Activated naive CD8-positive, alpha-beta T cell treated with anti-CD3 and anti-CD28 coated beads for 36 hours (primary cell): ENCODE measurements at places on chromosomes 11 and 22. TPM values are rescaled to one million over a fixed set of nuclear protein-coding genes. Genes with fewer than 3 reads are reported as not detected.

The SMIM35 gene
- total RNA-seq = not detected

DNA sequence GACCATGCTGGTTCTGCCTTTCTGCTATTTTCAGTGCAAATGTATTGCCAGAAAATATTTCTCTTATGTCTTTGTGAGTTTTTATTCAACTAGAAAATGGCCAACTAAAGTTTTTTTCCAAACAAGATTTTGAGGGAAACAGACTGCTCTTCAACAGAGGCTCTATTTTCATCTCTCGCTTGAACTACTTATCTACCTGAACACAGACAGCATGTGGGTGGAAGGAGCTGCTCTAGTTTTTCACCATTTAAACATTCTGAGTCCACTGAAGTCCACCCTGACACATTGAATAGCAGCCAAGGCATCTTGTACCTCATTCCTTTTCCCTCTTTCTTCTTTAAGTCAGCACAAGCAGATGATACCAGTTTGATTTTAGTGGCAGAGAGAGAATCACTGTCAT lies 9.8 kb upstream of the OR9I1 start:
- H3K4me3 ChIP-seq = no peak overlapping the region
- no peaks in the 10 kb centered on the region for H3K27me3 ChIP-seq
- no peak overlapping the region for H3K27ac ChIP-seq
- H3K4me1 ChIP-seq = no peaks in the 10 kb centered on the region
- no peaks in the 10 kb centered on the region for H3K36me3 ChIP-seq
- no peak for DNase-seq

- H3K27me3 ChIP-seq = no peaks in the 10 kb centered on the region
- H3K4me1 ChIP-seq = no peaks in the 10 kb centered on the region
- H3K36me3 ChIP-seq = no peaks in the 10 kb centered on the region
- no peak for DNase-seq
- H3K4me3 ChIP-seq = no peak overlapping the region
Observed at GRCh38 chr11:115126092-115126491, 378.1 kb downstream of the CADM1 start.

- peak; percentile 47 for DNase-seq
- H3K4me1 ChIP-seq = no peaks in the 10 kb centered on the region
- no peaks in the 10 kb centered on the region for H3K27me3 ChIP-seq
- no peak overlapping the region for H3K27ac ChIP-seq
- H3K4me3 ChIP-seq = no peak overlapping the region
Observed at GRCh38 chr11:8099291-8099899, 18.4 kb downstream of the TUB start.
